ENCODE measurements at places on chromosomes 11 and 22. TPM values are rescaled to one million over a fixed set of nuclear protein-coding genes. Genes with fewer than 3 reads are reported as not detected.

DNA sequence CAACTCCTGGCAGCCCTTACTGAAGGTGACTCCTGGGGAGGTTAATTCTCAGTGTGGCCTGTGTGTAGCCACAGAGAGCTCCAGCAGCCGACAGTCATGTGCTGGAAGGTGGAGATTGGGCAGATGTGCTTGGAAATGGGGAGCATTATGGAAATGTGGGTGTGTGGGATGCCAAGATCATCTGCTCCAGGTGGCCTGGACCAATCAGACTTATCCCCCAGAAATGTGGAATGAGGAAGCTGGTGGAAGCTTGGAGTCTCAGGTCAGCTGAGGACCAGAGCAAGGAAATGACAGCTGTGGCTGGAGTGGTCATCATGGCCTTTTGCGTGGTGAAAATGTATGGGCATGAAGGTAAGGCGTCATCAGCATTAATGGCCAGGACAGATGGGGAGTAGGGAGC is 234.0 kb downstream of the MIAT start:
- no peak for DNase-seq

GRCh38 chr11:44005956-44006355 is 41.8 kb upstream of the ACCSL start:
- DNase-seq: no peak

GRCh38 chr11:114399490-114400215 is 658 bp downstream of the C11orf71 start:
- DNase-seq: no peak

- DNase-seq: no peak
Observed at GRCh38 chr11:10800292-10800691, 8.4 kb downstream of the EIF4G2 start.

DNA sequence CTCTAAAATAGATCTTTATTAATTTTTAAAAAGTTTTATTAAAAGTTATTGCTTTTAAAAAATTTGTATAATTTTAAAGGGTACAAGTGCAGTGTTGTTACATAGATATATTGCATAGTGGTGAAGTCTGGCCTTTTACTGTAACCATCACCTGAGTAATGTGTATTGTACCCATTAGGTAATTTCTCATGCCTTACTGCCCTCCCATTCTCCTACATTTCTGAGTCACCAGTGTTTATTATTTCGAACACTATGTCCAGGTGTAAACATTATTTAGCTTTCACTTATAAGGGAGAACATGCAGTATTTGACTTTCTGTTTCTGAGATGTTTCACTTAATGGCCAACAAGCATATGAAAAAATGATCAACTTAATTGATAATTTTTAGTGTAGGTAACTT is 2.3 kb downstream of the OR51G1 start:
- DNase-seq: no peak

DNA sequence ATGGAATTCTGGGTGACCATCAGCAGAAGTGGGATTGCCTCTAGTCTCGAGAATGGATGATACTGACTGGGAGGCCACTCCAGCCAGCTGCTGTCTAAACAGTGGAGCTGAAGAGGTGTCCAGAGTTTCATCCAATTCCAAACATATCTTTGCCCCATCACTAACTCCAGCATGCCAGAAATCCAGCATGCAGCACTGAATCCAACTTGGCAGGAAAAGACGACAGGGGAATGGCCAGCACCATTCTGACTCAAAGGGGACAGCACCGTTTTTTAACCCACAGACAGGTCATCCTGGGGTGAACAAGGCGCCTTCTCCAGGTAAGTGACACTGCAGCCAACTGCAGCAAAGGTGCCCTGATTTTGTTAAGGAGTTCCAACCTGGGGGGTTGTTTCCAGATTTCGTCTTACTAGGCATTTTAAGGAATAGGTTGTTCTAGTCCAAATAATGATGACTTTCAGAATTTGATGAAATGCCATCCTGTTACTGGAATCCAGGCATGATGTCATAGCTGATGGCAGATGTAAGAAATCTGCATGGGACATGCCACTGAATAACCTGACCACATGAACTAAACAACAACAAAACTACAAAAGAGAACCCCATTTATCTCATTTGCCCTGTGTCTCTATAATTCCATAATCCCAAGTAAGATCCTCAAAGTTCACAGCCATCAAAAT is 32.3 kb downstream of the FEZ1 start:
- no peak for DNase-seq

- no peak for DNase-seq
Observed at GRCh38 chr11:120034881-120035630, 102.9 kb downstream of the TRIM29 start.

GRCh38 chr11:14852571-14853177 is 39.4 kb downstream of the CYP2R1 start:
- no peak for DNase-seq

DNA sequence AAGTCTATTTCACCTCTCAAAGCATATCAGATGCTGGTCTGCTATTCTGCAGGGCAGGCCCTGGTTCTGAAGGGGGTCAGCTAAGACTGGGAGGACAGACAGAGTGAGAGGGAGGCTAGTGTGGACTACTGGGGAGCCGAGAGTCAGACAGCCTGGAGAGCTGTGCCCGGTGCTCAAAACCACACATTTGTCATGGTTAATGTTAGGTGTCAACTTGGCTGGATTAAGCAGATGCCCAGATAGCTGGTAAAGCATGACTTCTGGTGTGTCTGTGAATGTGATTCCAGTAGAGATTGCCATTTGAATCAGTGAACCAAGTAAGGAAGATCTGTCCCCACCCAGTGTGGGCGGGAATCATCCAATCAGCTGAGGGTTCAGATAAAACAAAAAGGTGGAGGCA is 102.6 kb downstream of the SNX19 start:
- no peak for DNase-seq

DNA sequence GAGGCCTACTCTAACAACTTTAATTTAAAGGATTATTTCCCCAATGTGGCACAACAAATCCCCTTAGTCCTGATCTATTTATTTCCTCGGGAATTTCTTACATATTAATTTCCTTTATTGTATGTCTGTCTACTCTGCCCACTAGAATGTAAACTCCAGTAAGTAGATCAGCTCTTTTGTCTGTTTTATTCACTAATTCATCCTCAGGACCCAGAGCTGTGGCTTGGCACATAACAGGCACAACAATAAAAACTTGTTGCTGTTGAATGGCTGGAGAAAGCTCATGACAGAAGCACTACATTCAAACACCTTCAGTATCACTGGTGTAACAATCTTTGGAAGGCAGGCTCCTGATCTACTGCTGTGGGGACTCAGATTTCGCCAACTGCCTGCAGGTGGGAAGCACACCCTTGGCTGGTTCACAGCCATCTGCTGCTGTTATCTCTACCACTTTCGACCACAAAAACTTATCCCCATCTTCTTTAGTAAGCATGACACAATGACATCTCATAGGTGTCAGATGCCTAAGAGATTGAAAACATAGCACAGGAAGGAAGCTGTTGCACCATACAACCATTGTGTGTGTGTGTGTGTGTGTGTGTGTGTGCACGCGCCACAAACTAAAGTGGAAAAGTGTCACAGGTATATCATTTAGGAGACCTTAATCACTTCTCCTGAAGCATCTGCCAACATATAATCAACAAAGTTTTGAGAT is 11.9 kb downstream of the HIRA start:
- DNase-seq: no peak

DNA sequence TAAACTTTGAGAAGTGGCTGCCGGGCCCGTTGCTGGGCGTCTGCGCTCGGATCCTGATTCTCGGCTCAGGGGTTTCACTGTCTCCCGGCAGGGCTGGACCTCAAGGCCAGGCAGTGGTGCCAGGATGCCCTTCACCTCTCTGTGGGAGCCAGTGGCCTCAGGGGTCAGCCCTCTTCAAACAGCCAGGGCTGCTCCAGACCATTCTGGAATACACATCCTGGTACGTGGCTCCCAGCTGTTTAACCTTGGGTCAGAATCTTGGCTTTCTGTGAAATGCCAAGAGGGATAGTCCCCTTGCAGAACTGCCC is 70.5 kb downstream of the MPPED1 start:
- DNase-seq: no peak

GRCh38 chr11:102553835-102554282 is 23.3 kb upstream of the MMP7 start:
- DNase-seq: no peak

- DNase-seq: no peak
Observed at GRCh38 chr11:14783788-14784187, 108.2 kb downstream of the CYP2R1 start.

DNA sequence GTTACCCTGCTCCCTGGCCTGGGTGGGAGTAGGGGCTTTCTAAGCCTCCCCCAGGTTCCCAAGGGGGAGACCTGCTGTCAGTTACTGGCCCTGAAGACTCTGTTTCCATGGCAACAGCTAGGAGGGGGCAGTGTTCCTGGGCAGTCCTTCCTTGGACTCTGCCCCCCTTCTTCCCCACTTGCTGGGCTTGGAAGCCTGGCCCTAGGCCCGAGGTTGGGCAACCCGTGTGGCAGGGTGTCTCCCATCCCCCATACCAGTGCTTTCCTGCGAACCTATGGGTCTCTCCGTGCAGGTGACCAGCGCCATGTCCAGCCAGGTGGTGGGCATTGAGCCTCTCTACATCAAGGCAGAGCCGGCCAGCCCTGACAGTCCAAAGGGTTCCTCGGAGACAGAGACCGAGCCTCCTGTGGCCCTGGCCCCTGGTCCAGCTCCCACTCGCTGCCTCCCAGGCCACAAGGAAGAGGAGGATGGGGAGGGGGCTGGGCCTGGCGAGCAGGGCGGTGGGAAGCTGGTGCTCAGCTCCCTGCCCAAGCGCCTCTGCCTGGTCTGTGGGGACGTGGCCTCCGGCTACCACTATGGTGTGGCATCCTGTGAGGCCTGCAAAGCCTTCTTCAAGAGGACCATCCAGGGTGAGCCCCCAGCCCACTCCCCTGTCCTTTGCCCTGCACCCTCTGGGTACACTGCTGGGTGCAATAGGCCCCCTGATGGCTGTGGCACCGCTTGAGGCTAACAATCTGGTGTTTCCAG is 1.7 kb downstream of the ESRRA start:
- DNase-seq: no peak

- DNase-seq: no peak
Observed at GRCh38 chr11:70220136-70220535, 17.0 kb downstream of the FADD start.

GRCh38 chr11:404551-405264 is 10.1 kb downstream of the SIGIRR start:
- DNase-seq: no peak

The GGT5 gene
- total RNA-seq: 47.8 TPM

The SC5D gene
- 34.7 TPM for total RNA-seq

The ST14 gene
- total RNA-seq: 1.0 TPM

The FAT3 gene
- 1.5 TPM for total RNA-seq
